Activated CD4-positive, alpha-beta memory T cell treated with anti-CD3 and anti-CD28 coated beads, Interleukin-2, amount 10 ng/mL, durations not matched to agents 7 days and 5 days (primary cell): ENCODE measurements at places on chromosomes 13 and 19.

DNA sequence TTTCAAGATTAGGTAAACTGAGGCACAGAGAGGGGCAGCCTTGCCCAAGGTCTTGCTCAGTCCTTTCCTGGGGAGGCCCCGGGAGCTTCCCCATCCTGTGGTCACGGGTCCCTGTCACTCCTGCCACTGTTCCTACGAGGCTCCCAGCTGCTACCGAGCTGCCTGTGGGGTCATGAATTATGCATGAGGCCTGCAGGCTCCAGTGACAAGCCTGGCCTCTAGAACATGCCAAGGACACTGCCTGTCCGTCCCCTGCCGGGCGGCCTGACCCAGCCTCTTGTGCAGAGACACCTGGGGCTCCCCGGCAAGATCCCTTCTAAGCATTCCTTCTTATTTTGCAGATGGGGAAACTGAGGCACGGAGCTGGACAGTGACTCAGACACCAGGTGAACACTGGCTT is 2.7 kb downstream of the FCHO1 start:
- H3K36me3 ChIP-seq, result peaks cover 55% of the 10 kb centered on the region
- H3K4me1 ChIP-seq, result peaks cover 53% of the 10 kb centered on the region
- no peak overlapping the region for H3K4me3 ChIP-seq
- no peak overlapping the region for H3K27ac ChIP-seq
- DNase-seq, result no peak

GRCh38 chr19:12783849-12784393 is 7.4 kb upstream of the JUNB start:
- peak overlapping the region; percentile 87 for H3K4me3 ChIP-seq
- no peaks in the 10 kb centered on the region for H3K27me3 ChIP-seq
- H3K36me3 ChIP-seq, result peaks cover under 1% of the 10 kb centered on the region
- H3K27ac ChIP-seq, result no peak overlapping the region
- H3K4me1 ChIP-seq, result peaks cover 47% of the 10 kb centered on the region

DNA sequence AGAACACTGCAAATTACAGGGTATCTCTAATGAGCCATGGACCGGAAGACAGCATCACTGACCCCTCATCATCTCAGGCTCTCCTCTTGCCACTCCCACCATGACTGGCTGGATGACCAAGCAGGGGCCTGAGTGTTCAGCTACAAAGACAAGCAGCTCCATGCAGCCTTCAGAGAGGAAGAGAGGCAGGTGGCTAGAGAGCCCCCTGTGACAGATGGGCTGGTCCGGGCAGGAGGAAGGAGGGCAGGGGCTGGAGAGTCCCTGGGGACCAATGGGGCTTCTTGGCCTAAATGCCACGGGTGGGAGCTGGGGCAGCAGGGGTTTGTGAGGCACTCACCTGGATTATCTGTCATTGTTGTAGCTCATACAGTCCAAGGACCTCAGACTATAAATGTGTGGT is 12.8 kb upstream of the RASA3 start:
- H3K36me3 ChIP-seq, result peaks cover 19% of the 10 kb centered on the region
- H3K27me3 ChIP-seq, result no peaks in the 10 kb centered on the region

DNA sequence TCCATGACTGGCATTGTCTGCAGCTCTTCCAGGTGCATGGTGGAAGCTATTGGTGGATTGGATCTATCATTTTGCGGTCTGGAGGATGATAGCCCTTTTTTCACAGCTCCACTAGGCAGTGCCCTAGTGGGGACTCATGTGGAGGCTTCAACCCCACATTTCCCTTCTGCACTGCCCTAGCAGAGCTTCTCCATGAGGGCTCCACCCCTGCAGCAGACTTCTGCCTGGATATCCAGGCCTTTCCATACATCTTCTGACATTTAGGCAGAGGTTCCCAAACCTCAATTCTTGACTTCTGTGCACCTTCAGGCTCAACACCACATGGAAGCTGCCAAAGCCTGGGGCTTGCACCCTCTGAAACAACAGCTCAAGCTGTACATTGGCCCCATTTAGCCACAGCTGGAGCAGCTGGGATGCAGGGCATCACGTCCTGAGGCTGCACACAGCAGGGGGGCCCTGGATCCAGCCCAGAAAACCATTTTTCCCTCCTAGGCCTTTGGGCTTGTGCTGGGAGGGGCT is 800.2 kb upstream of the MIR17HG start:
- no peaks in the 10 kb centered on the region for H3K36me3 ChIP-seq
- DNase-seq, result no peak
- H3K27me3 ChIP-seq, result no peaks in the 10 kb centered on the region

GRCh38 chr13:113110048-113110851 is 4.7 kb downstream of the F7 start:
- no peaks in the 10 kb centered on the region for H3K36me3 ChIP-seq
- no peak overlapping the region for H3K27ac ChIP-seq
- no peak for DNase-seq
- H3K27me3 ChIP-seq, result peaks cover 6% of the 10 kb centered on the region
- H3K4me1 ChIP-seq, result no peaks in the 10 kb centered on the region

GRCh38 chr13:104809483-104809882 is 1726.0 kb downstream of the EFNB2 start:
- H3K4me3 ChIP-seq, result no peak overlapping the region
- no peaks in the 10 kb centered on the region for H3K36me3 ChIP-seq
- no peak overlapping the region for H3K27ac ChIP-seq
- H3K27me3 ChIP-seq, result no peaks in the 10 kb centered on the region
- no peaks in the 10 kb centered on the region for H3K4me1 ChIP-seq

DNA sequence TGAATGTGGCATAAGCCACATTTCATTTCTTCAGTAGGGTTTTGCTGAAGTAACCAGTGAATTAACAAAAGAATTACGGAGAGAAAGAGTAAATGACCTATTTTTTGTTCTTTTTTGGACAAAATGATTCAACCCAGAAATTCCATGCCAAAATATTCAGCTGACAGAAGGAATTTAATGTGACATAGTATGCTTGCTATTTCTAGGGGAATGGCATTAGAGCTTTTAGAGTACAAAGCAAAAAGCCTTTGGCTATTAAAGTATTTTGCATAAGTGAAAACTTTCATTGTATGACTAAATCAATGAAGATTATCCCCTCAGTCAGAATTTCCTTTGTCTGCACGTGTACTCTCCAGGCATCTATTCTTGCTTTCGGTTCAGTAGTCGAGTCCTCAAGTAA is 465.3 kb downstream of the COG6 start:
- peaks cover 9% of the 10 kb centered on the region for H3K36me3 ChIP-seq
- no peak overlapping the region for H3K27ac ChIP-seq
- H3K4me1 ChIP-seq, result peaks cover 17% of the 10 kb centered on the region
- no peak for DNase-seq
- H3K4me3 ChIP-seq, result no peak overlapping the region
